ENCODE measurements at places on chromosomes 12 and 14.
A peak's percentile ranks its signal among the peaks of the same experiment; 100 is the strongest.

- no peak overlapping the region for H3K4me3 ChIP-seq
- H3K27ac ChIP-seq = no peak overlapping the region
- no peaks in the 10 kb centered on the region for H3K36me3 ChIP-seq
- H3K4me1 ChIP-seq = no peaks in the 10 kb centered on the region
- DNase-seq = no peak
These were observed 64.3 kb downstream of the GALNT8 start for GRCh38 chr12:4784404-4785054.

DNA sequence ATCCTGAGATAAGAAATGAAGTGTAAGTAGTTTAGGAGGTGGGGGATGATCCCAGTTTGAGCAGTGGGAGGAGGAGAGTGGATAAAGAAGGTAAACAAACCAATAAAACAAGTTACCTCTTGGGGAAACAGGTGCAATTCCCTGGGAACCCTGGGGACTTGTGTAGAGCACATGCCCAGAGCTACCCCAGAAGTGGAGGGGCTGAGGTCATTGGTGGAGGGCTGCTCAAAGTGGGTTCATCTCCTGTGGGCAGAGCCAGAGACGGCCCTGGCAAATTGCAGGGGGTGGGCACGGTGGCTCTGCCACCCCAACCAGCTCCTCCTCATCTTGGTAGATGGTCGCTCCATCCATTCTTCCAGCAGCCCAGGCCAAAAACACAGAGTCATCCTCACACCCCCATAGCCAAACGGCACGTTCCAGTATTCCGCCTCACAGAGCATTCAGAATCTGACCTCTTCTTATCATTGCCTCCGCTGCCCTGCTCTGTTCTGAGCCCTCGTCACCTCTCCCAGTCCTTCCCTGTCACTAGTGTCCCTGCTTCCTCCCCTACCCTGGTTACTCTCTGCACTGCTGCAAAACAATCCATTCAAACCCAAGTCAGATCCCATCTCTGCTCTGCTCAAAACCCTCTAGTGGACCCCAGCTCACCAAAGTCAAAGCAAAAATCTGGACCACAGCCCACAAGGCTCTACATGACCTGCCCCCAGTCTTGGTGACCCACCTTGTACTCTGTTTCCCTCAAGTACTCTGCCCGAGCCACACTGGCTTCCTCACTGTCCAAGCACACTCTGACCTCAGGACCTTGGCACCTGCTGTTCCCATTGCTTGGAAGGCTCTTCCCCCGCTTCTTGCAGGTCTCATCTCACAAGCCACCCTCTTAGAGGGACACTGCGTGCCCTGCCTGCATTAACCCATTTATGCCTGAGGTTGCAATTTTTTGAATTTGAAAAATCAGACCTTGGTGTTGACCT is 5.5 kb downstream of the CYP46A1 start:
- H3K27ac ChIP-seq = no peak overlapping the region
- no peak overlapping the region for H3K4me3 ChIP-seq
- no peak for DNase-seq

- H3K36me3 ChIP-seq = no peaks in the 10 kb centered on the region
- H3K4me3 ChIP-seq = no peak overlapping the region
- H3K27me3 ChIP-seq = peaks cover 16% of the 10 kb centered on the region
- no peaks in the 10 kb centered on the region for H3K4me1 ChIP-seq
- no peak overlapping the region for H3K27ac ChIP-seq
- DNase-seq = no peak
These were observed 46.3 kb upstream of the KICS2 start for GRCh38 chr12:64268409-64268808.

DNA sequence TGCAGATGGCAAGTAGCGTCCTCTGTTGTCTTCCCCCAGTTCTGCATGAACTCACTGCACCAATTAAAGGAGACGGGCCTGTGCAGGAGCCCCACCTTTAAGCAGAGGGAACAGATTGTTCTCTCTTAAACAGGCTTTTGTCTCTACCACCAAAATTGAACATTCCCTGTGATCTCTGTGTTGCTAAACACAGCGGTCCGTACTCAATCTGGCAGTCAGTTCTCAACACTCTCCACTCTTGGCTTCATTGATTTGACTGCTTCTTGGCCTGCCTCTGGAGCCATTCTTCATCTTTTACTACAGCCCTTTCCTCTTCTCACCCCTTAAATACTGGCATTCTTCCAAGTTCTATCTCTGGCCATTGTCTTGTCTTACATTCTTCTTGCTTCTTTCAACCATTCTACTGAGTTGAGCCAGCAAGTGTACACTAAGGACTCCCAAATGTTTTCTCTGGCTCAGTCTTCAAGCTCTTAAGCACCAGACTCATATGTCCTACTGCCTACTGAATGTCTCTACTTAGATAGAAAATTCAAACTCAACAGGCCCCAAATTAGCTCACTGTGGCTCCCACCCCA is 8.0 kb upstream of the NT5DC3 start:
- H3K36me3 ChIP-seq = no peaks in the 10 kb centered on the region
- H3K4me1 ChIP-seq = no peaks in the 10 kb centered on the region
- no peak overlapping the region for H3K27ac ChIP-seq
- no peaks in the 10 kb centered on the region for H3K27me3 ChIP-seq
- DNase-seq = no peak

GRCh38 chr12:58450868-58451482 is 469.3 kb downstream of the LRIG3 start:
- no peak overlapping the region for H3K4me3 ChIP-seq
- H3K4me1 ChIP-seq = no peaks in the 10 kb centered on the region
- H3K36me3 ChIP-seq = no peaks in the 10 kb centered on the region
- no peak overlapping the region for H3K27ac ChIP-seq
- no peaks in the 10 kb centered on the region for H3K27me3 ChIP-seq
- no peak for DNase-seq

- DNase-seq = no peak
- H3K4me1 ChIP-seq = peaks cover 43% of the 10 kb centered on the region
- H3K4me3 ChIP-seq = peak overlapping the region; percentile 88
- H3K27me3 ChIP-seq = peaks cover 99% of the 10 kb centered on the region
- peak overlapping the region; percentile 22 for H3K27ac ChIP-seq
These were observed 5.5 kb upstream of the HOXC9 start for GRCh38 chr12:53994264-53995001.

DNA sequence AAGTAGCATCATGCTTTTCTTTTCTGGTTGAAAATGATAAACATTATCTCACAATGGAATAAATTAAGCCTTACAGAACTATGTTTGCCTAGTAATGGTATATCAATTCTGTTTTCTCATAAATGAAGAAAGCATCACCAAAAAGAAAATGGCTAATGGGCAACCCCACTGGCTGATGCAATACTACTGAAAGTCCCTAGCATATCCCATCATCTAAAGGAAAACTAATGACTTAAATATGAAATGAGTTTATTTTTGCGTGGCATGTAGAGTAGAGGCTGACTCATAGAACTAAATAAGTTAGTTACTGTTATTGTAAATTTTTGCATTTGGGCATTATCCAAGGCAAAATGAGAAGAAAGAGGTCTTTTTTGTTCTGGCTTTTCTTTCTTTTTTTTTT is 1156.3 kb upstream of the SEL1L start:
- H3K4me3 ChIP-seq = no peak overlapping the region
- no peak overlapping the region for H3K27ac ChIP-seq
- no peaks in the 10 kb centered on the region for H3K27me3 ChIP-seq
- H3K4me1 ChIP-seq = no peaks in the 10 kb centered on the region
- H3K36me3 ChIP-seq = no peaks in the 10 kb centered on the region

- no peak overlapping the region for H3K4me3 ChIP-seq
- peak overlapping the region; percentile 84 for H3K27ac ChIP-seq
These were observed 54.9 kb downstream of the SLC16A7 start for GRCh38 chr12:59650588-59651228.
